ENCODE measurements at places on chromosomes 4 and X.
A peak's percentile ranks its signal among the peaks of the same experiment; 100 is the strongest.

DNA sequence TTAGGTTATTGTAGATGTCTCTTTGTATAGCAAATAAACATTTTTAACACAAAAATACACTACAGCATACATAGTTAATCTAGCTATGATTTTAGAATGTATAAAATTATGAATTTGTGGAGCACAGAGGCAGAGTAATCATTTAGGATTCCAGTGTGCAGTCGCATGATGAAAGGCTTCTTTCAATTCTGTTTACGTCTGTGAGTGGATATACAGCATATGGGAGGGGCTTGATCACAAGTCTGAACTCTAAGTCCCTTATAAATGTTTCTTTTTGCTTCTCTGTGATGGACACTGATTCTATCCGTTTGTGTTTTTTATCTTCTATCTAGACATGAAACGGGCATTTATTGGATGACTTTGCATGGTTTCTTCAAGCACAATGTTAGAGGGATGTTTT, 1239.6 kb upstream of the AGA start:
- no peak for DNase-seq

DNA sequence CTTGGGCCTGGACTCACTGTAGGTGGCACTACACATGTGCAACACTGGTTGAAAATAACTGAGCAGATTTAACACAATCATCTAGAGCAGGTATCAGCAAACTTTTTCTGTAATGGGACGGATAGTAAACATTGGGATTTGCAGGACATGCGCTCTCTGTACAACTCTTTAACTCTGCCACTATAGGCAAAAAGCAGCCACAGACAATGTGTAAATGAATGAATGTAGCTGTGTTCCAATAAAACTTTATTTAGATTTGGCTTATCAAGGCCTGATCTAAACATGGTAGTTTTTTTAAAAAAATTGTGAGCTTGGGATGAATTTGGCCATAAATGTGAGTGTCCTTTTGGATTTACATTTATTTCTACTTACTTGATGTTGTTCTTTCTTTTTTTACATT, 407.3 kb downstream of the FAT4 start:
- DNase-seq, result no peak

DNA sequence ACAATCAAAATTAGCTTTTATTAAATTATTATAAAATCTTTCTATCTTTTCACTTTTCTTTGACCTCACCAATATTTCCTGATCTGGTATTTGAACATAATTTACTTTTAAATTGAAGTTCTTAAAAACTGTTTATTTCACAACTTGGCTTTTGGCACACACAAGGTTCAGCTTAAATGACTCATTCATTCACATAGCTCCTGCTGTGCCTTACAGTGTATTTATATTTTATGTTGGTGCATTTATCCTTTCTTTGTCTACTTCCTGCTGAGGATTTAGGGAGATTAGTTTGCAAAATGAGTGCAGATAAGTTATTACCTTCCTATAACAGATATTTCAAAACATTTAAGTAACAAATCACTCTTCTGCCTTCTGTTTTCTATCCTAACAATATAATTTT, 430.6 kb downstream of the DTHD1 start:
- DNase-seq, result no peak

DNA sequence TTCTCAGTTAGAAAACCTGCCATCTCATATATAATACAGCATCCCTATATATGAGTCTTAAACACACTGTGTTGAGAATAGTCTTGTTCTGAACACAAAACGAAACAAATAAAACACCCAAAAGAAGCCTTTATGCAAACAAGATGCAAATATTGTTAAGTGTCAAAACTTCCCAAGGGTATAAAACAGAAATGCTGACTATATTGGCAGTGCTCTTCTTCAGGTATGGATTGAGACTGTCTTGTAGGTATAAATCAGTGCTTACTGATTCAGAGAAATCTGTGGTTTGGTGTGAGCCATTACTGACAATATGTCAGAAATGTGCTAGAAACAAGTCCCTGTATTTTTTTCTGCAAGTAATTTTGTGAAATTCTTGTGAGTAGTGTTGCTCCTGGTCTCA, 82.8 kb upstream of the CTSO start:
- no peak for DNase-seq

- no peak for DNase-seq
Measured at GRCh38 chrX:73940893-73941470, 363.0 kb upstream of the ZCCHC13 start.

- peak; percentile 9 for DNase-seq
Measured at GRCh38 chr4:76624241-76624681, 189.2 kb downstream of the SHROOM3 start.

GRCh38 chr4:20288846-20289512, 37.3 kb downstream of the SLIT2 start:
- no peak for DNase-seq

- DNase-seq, result no peak
Measured at GRCh38 chr4:116118221-116118620, 967.2 kb downstream of the TRAM1L1 start.

DNA sequence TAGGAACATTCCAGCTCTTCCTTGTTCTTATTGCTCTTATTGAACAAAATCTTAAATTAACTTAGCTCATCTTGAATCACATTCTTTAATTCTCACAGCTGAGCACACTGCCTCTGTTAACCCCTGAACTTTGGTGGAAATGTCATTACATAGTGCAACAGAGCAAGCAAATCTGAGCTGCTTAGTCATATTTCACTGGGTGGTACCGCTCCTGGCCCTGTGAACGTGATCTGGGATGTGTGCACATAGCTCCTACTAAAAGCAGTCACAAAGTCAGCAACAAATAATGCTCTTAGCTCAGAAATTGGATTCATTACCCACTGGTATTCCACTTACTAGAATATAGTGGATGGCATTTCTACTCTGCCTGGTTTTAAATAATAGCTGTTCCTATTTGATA, 27.9 kb downstream of the ARHGEF6 start:
- DNase-seq, result no peak

GRCh38 chr4:176584031-176584606, 208.6 kb downstream of the VEGFC start:
- no peak for DNase-seq

- no peak for DNase-seq
Measured at GRCh38 chrX:44947995-44948394, 75.0 kb downstream of the KDM6A start.

GRCh38 chr4:183390374-183390773, 54.1 kb upstream of the CDKN2AIP start:
- no peak for DNase-seq

GRCh38 chr4:87839592-87839946, 6.8 kb downstream of the MEPE start:
- no peak for DNase-seq

- DNase-seq, result no peak
Measured at GRCh38 chrX:154795016-154795415, 10.3 kb downstream of the MPP1 start.

DNA sequence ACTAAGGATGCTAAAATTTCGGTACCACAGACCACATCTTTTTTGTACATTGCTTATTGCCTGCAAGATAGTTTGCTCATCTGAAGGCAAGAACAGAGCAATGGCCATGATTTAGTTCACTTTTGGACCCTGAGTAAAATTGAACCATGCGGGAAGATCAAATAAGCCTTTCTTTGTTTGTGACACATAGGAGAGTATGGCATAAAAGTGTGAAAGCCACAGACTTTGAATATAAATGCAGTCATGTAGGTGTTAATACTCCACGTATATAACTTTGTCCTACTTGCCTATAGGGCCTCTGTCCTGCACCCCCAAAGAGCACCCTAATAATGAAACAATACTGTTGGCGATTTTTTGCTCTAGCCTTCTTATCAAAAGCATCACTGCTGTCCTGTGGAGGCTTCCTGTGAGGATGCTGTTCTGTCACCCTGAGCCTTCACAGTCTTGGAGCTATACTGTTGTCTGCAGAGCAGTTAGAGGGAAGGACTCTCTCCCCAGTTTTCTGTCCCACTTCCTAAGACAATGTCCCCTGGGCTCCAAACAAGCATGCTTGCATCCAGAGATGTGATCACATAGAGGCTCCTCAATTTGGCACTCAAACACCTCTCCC, 10.2 kb upstream of the CXCL13 start:
- DNase-seq, result no peak

GRCh38 chr4:52094376-52095145, 43.5 kb downstream of the SPATA18 start:
- DNase-seq, result no peak

DNA sequence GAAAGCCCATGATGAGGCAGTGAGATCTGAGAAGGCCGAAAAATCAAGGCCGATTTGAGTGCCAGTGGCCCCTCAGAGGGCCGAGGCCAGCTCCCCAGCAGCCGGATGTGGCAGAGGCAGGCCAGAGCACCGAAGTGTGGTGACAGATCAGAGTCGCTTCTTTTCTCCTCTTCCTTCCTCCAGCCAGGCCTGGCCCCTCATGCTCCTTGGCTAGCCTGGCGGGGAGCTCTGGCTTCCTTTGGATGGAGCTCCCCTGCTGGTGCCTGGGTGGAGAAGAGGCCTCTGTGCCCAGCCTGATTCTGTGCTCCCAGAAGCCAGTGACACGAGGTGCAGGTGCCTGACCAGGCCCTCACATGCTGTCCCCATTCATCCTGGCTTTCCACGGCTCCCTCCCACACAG, 127.2 kb upstream of the PABPC4L start:
- no peak for DNase-seq

DNA sequence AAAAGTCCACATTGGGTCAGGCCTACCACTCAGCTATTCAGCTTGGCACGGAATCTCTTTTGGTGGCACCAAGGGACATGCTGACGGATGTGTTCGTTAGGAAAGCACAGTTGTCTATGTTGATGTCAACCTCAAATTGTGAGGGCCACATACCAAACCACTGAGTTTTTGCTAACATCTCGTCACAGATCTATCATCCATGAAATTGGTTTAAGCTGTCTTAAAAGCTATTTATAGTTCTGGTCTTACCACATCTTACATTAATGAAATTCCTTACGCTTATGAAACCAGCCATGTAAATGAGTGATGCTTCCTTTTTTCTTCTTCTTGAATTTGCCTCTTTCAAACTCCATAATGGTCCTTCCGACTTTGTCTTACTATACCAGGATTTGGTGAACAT, 101.5 kb downstream of the MGST2 start:
- no peak for DNase-seq

GRCh38 chr4:111228874-111229273, 606.0 kb upstream of the PITX2 start:
- no peak for DNase-seq

- DNase-seq, result no peak
Measured at GRCh38 chr4:90025248-90025647, 101.9 kb upstream of the CCSER1 start.

DNA sequence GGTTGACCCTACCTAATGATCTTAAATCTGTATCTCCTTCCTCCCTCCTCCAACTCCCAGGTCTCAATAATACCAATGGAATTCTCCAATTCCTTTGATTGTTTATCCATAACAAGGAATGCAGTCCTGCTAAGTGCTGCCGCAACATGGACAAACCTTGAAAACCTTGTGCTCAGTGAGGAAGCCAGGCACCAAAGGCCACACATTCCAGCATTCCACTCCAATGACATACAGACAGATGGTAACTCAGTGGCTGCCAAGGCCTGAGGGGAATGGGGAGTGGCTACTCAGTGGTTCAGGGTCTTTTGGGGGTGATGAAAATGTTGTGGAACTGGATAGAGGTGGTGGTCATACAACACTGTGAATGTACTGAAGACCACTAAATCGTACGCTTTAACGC, 10.4 kb downstream of the HAUS7 start:
- no peak for DNase-seq

DNA sequence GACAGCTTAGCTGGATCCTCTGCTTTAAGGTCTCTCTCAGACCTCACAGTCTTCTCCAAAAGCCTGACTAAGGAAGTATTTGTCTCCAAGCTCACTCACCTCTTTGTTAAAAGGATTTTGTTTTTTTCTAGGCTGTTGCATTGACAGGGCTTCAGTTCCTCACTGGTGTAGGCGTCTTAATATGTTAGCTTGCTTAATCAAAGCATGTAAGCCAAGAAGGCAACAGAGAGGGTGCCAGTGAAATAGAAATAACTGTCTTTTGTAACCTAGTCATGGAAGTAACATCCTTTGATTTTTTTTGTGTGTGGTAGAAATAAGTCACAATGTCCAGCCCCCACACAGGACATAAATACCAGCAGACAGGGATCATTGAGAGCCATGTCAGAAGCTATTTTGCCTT, 58.8 kb downstream of the FIP1L1 start:
- DNase-seq, result no peak

GRCh38 chr4:498328-498904, 540 bp downstream of the ZNF721 start:
- DNase-seq, result no peak

DNA sequence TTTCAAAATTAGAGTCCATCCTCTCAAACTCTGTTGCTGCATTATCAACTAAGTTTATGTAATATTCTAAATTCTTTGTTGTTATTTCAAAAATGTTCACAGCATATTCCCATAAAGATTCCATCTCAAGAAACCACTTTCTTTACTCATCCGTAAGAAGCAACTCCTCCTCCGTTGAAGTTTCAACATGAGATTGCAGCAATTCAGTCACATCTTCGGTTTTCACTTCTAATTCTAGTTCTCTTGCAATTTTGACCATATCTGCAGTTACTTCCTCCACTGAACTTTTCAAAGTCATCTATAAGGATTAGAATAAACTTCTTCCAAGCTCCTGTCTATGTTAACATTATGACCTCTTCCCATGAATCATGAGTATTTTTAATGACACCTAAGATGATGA, 216.6 kb upstream of the SLC7A11 start:
- no peak for DNase-seq

GRCh38 chr4:88858752-88859151, 161.1 kb upstream of the NAP1L5 start:
- DNase-seq, result no peak

GRCh38 chr4:153281476-153281875, 63.0 kb upstream of the MND1 start:
- no peak for DNase-seq

- DNase-seq, result no peak
Measured at GRCh38 chrX:106955004-106955772, 35.0 kb downstream of the CLDN2 start.

GRCh38 chr4:4647041-4647440, 105.2 kb upstream of the STX18 start:
- DNase-seq, result no peak

DNA sequence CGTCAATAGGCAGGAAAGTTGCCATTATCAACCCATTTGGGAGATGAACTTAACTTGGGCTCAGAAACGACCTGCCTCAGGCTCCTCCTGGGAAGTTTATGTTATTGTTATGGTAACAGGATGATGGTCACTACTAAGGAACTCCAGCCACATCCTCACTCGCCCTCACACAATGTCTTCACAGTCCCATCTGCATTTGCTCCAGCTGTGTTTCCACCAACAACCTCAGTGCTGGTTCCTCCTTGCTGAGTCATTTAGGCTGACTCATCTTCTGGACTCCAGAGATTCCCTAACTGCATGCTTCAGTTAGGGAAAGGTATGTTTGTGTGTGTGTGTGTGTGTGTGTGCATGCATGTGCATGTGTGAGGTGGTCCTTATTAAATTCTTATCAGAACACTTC, 293.4 kb upstream of the BOD1L1 start:
- DNase-seq, result no peak

DNA sequence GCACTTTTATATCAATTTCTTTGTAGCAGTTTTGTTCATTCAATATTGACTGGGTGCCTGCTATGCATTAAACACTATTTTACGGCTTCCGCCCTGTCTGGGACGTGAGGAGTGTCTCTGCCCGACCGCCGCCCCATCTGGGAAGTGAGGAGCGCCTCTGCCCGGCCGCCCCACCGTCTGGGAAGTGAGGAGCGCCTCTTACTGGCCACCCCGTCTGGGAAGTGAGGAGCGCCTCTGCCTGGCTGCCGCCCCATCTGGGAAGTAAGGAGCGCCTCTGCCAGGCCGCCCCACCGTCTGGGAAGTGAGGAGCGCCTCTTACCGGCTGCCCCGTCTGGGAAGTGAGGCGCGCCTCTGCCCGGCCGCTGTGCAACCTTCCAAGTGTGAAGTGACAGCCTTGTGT, 68.1 kb downstream of the RPS3A start:
- no peak for DNase-seq

All from activated CD4-positive, alpha-beta T cell treated with anti-CD3 and anti-CD28 coated beads, Interleukin-2, amount 50 U/mL, for 48 hours (primary cell).